Kidney (tissue), 22 donors: ENCODE measurements at places on chromosomes 12 and 14. TPM values are rescaled to one million over a fixed set of nuclear protein-coding genes. Genes with fewer than 3 reads are reported as not detected.

Gene CSRP2
- 189 TPM for polyA plus RNA-seq

Gene PRB2
- polyA plus RNA-seq, result not detected

DNA sequence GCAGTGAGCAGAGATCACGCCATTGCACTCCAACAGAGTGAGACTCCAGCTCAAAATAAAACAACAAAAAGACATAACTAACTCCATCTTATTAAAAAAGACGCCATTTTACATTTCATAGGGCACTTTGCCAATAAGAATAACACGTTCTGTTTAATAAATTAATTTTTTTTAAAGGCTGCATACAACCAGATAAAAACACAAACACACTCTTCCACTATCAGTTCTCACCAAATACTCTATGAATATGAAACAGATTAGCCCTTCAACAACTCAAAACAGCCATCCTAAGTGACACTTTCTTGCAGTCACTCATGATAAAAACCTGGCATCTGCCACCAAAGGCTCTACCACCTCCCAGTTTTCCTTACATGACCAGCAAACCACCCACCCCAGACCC, 16.1 kb downstream of the AICDA start:
- no peak for DNase-seq
- no peaks in the 10 kb centered on the region for H3K4me1 ChIP-seq
- no peaks in the 10 kb centered on the region for H3K27me3 ChIP-seq
- no peak overlapping the region for H3K27ac ChIP-seq
- H3K36me3 ChIP-seq, result no peaks in the 10 kb centered on the region

Gene IGF1
- 0.71 TPM for polyA plus RNA-seq

Gene KRT80
- polyA plus RNA-seq, result 1.0 TPM

GRCh38 chr12:132236930-132237771, 92.2 kb downstream of the GALNT9 start:
- peaks cover 2% of the 10 kb centered on the region for H3K4me1 ChIP-seq

GRCh38 chr14:99968191-99968920, 96.9 kb upstream of the EVL start:
- H3K4me3 ChIP-seq, result no peak overlapping the region
- H3K27ac ChIP-seq, result no peak overlapping the region
- H3K36me3 ChIP-seq, result no peaks in the 10 kb centered on the region
- no peaks in the 10 kb centered on the region for H3K27me3 ChIP-seq
- no peak for DNase-seq
- no peaks in the 10 kb centered on the region for H3K4me1 ChIP-seq

DNA sequence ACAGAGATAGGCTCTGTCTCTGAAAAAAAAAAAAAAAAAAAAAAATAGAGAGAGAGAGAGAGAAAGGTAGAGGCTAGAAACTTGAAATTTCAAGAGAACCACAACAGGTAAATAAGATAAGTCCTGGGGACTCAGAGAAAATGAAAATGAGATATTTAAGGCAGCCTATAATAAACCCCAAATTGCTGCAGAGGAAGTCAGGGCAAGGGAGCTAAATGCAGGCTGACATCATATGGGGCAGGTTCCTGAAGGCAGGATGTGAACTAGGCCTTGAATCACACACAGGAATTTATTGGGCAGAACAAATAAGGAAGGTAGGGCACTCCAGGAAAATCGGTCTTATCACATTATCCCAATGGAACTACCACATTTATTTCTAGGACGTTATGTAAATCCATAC, 54.9 kb upstream of the NUDT4 start:
- H3K4me1 ChIP-seq, result no peaks in the 10 kb centered on the region
- H3K27me3 ChIP-seq, result no peaks in the 10 kb centered on the region
- H3K27ac ChIP-seq, result no peak overlapping the region
- no peak for DNase-seq
- no peaks in the 10 kb centered on the region for H3K36me3 ChIP-seq
- H3K4me3 ChIP-seq, result no peak overlapping the region

GRCh38 chr12:113346353-113346752, 11.4 kb upstream of the SLC8B1 start:
- no peaks in the 10 kb centered on the region for H3K27me3 ChIP-seq
- no peak overlapping the region for H3K27ac ChIP-seq

- no peaks in the 10 kb centered on the region for H3K27me3 ChIP-seq
- no peak overlapping the region for H3K27ac ChIP-seq
- no peaks in the 10 kb centered on the region for H3K4me1 ChIP-seq
- no peak overlapping the region for H3K4me3 ChIP-seq
- DNase-seq, result no peak
- H3K36me3 ChIP-seq, result peaks cover 9% of the 10 kb centered on the region
Measured at GRCh38 chr12:31423405-31423804, 97.5 kb upstream of the SINHCAF start.

Gene THAP2
- polyA plus RNA-seq, result 5.0 TPM

Gene P2RX7
- polyA plus RNA-seq, result 0.45 TPM

Gene IL25
- polyA plus RNA-seq, result not detected

Gene KRT83
- not detected for polyA plus RNA-seq

- H3K27ac ChIP-seq, result no peak overlapping the region
- peak; percentile 11 for DNase-seq
- H3K27me3 ChIP-seq, result no peaks in the 10 kb centered on the region
- H3K36me3 ChIP-seq, result no peaks in the 10 kb centered on the region
- no peaks in the 10 kb centered on the region for H3K4me1 ChIP-seq
Measured at GRCh38 chr12:78888568-78888967, 24.0 kb downstream of the SYT1 start.

DNA sequence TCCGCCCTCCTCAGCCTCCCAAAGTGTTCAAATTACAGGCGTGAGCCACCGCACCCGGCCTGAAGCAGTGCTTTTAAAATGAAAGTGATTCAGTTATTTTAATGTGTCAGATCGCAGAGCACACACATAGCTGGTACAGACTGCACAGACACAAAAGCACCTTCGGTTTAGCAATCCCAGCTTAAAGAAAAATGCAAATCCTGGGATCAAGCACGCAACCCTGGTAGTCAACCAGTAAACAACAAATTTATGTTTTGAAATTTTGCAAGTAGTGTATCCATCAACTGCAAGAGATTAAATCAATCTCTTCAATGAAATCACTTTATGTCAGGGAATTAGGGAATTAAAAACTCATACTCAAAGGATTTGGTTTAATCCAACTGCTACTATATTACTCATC, 28.4 kb downstream of the SLC38A1 start:
- H3K4me3 ChIP-seq, result no peak overlapping the region
- no peaks in the 10 kb centered on the region for H3K36me3 ChIP-seq
- H3K27me3 ChIP-seq, result no peaks in the 10 kb centered on the region
- no peak for DNase-seq
- H3K27ac ChIP-seq, result no peak overlapping the region

DNA sequence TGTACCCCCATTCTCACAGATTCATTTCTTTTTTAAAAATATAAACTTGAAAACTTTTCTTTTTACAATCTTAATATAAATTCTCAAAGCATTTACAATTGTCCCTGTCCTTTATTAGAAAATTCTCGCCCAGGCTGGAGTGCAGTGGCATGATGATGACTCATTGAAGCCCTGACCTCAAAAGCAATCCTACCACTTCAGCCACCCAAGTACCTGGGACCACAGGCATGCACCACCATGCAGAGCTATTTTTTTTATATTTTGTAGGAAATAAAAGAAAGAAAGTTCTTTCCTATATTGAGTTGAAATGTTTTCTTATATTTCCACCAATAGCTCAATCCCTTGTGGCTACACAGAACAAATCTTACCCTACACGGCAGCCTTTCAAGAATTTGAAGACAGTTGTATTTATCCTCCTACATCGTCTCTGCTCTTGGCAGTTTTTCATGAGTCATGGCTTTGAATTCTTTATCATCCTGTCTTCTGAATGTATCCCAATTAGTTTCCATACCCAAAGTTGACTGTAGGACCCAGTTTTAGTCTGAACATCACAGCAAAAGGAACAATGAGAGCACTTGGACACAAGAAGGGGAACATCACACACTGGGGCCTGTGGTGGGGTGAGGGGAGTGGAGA, 52.4 kb downstream of the SYT1 start:
- no peaks in the 10 kb centered on the region for H3K4me1 ChIP-seq
- no peak for DNase-seq
- no peak overlapping the region for H3K27ac ChIP-seq
- H3K4me3 ChIP-seq, result no peak overlapping the region

- H3K4me1 ChIP-seq, result peaks cover 3% of the 10 kb centered on the region
- no peak overlapping the region for H3K27ac ChIP-seq
- H3K36me3 ChIP-seq, result no peaks in the 10 kb centered on the region
- no peaks in the 10 kb centered on the region for H3K27me3 ChIP-seq
- no peak for DNase-seq
Measured at GRCh38 chr14:59278111-59278510, 89.6 kb downstream of the DAAM1 start.

GRCh38 chr12:59066445-59066844, 146.1 kb upstream of the LRIG3 start:
- no peak overlapping the region for H3K4me3 ChIP-seq
- H3K27ac ChIP-seq, result no peak overlapping the region
- H3K4me1 ChIP-seq, result peaks cover 3% of the 10 kb centered on the region

Gene OVCH1
- not detected for polyA plus RNA-seq

Gene FAM234B
- 9.6 TPM for polyA plus RNA-seq

Gene DEPDC4
- polyA plus RNA-seq, result 1.1 TPM

GRCh38 chr12:617304-617915, 45.8 kb downstream of the NINJ2 start:
- no peaks in the 10 kb centered on the region for H3K27me3 ChIP-seq
- DNase-seq, result no peak
- H3K4me1 ChIP-seq, result no peaks in the 10 kb centered on the region
- H3K4me3 ChIP-seq, result no peak overlapping the region

Gene E2F7
- polyA plus RNA-seq, result not detected

Gene PLEKHG7
- 0.45 TPM for polyA plus RNA-seq

Gene POU6F1
- polyA plus RNA-seq, result 5.2 TPM

Gene HSPB8
- 67.2 TPM for polyA plus RNA-seq

DNA sequence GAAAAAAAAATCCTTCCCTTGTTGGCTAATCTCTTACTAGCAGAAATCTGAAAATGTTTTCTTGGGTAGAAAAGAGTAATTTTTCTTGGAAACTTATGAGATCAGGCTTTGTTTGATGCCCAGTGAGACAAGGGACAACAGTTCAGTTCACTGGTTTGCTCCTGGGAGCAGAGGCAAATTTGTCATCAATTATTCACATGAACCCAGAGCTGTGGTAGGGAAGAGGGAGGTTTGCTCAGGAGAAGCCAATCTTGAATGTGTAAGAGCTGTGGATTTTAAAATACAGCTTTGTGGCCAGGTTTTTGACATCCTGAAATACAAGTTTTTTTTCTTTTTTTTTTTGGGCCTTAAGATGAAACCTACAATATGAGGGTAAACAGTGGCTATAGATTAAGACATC, 426.6 kb downstream of the ATP23 start:
- H3K27ac ChIP-seq, result no peak overlapping the region
- no peak overlapping the region for H3K4me3 ChIP-seq
- H3K27me3 ChIP-seq, result no peaks in the 10 kb centered on the region
- no peak for DNase-seq

GRCh38 chr12:12804011-12804410, 9.1 kb upstream of the DDX47 start:
- no peaks in the 10 kb centered on the region for H3K27me3 ChIP-seq
- no peaks in the 10 kb centered on the region for H3K36me3 ChIP-seq
- no peak overlapping the region for H3K27ac ChIP-seq
- no peak overlapping the region for H3K4me3 ChIP-seq
- no peak for DNase-seq

- no peaks in the 10 kb centered on the region for H3K36me3 ChIP-seq
- H3K4me3 ChIP-seq, result no peak overlapping the region
- DNase-seq, result no peak
- no peaks in the 10 kb centered on the region for H3K27me3 ChIP-seq
- H3K27ac ChIP-seq, result no peak overlapping the region
Measured at GRCh38 chr14:101604228-101604934, 43.1 kb downstream of the DIO3 start.

GRCh38 chr14:61616524-61617185, 78.7 kb upstream of the HIF1A start:
- no peak overlapping the region for H3K27ac ChIP-seq
- H3K36me3 ChIP-seq, result no peaks in the 10 kb centered on the region
- DNase-seq, result no peak

Gene MTERF2
- polyA plus RNA-seq, result 26.2 TPM

DNA sequence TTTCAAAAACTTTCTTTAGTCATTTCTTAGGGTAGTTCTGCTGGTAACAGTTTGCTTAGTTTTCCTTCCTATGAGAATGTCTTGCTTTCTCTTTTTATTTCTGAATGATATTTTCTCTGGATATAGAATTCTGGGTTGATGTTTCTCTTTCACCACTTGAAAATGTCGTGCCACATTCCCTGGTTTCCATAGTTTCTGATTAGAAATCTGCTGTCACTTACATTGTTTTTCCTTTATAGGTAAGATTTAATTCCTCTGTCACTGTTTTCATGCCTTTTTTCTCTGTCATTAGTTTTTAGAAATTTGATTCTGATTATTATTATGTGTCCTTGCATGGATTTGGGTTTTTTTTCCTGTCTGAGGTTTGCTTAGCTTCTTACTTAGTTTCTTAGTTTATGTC, 77.3 kb upstream of the PCNX4 start:
- no peaks in the 10 kb centered on the region for H3K27me3 ChIP-seq
- H3K4me1 ChIP-seq, result no peaks in the 10 kb centered on the region
- H3K4me3 ChIP-seq, result no peak overlapping the region

- no peak overlapping the region for H3K4me3 ChIP-seq
- H3K36me3 ChIP-seq, result no peaks in the 10 kb centered on the region
- no peaks in the 10 kb centered on the region for H3K27me3 ChIP-seq
- DNase-seq, result no peak
- H3K4me1 ChIP-seq, result no peaks in the 10 kb centered on the region
Measured at GRCh38 chr14:27410981-27411380, 813.1 kb upstream of the NOVA1 start.

Gene RAB15
- 21.7 TPM for polyA plus RNA-seq

- H3K4me3 ChIP-seq, result no peak overlapping the region
- H3K27me3 ChIP-seq, result no peaks in the 10 kb centered on the region
- no peak overlapping the region for H3K27ac ChIP-seq
Measured at GRCh38 chr12:31494455-31494854, 96.5 kb downstream of the DENND5B start.

DNA sequence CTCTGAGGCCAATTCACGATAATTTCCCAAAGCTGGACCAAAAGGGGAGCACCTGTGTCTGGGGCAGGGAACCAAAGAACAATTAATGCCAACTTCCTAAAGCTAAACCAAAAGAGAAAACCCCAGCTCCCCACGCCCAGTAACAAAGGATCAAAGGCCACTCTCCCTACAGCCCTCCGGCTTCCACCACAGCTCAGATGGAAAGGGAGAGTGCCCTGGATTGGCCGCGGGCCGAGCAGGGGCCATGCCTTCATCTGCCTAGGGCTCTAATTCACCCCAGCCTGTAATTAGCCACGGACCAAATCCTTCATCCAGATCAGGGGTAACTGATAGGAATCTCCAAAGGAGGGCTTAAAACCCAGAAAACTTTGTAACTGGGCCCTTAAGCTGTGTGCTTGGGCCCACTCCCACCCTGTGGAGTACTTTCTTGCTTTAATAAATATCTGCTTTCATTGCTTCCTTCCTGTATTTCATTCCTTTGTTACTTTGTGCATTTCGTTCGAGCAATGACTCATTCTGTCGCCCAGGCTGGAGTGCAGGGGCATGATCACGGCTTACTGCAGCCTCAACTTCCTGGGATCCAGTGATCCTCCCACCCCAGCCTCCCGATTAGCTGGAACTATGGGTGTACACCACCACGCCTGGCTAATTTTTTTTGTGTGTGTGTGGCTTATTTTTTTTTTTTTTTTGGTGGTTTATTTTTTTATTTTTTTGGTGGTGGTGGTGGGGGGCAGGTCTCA, 65.5 kb upstream of the PPP4R3A start:
- DNase-seq, result no peak
- peaks cover 2% of the 10 kb centered on the region for H3K4me1 ChIP-seq
- H3K27ac ChIP-seq, result no peak overlapping the region
- no peaks in the 10 kb centered on the region for H3K27me3 ChIP-seq
- no peaks in the 10 kb centered on the region for H3K36me3 ChIP-seq

Gene ADAM21
- polyA plus RNA-seq, result 0.28 TPM

Gene CHURC1
- polyA plus RNA-seq, result 41.0 TPM

- no peak overlapping the region for H3K4me3 ChIP-seq
- no peak overlapping the region for H3K27ac ChIP-seq
- H3K27me3 ChIP-seq, result no peaks in the 10 kb centered on the region
Measured at GRCh38 chr12:24937553-24938244, 11.2 kb downstream of the BCAT1 start.
